ENCODE measurements at places on chromosomes 2 and 18. TPM values are rescaled to one million over a fixed set of nuclear protein-coding genes. Genes with fewer than 3 reads are reported as not detected.

Gene ZAP70
- total RNA-seq, result 97.4 TPM

Gene DHRS9
- total RNA-seq, result not detected

Gene KIF5C
- total RNA-seq, result 2.6 TPM

Gene ANKRD30B
- not detected for total RNA-seq

Gene ZC3H6
- total RNA-seq, result 2.6 TPM

Gene OR6B2
- total RNA-seq, result not detected

Gene WDR54
- total RNA-seq, result 41.8 TPM

Gene ST6GAL2
- not detected for total RNA-seq

Gene CD207
- total RNA-seq, result 1.8 TPM

Gene CHRNG
- total RNA-seq, result not detected

Gene ABCB11
- not detected for total RNA-seq

Gene VAMP5
- 50.7 TPM for total RNA-seq

Gene REEP1
- not detected for total RNA-seq

Gene FIGLA
- 0.98 TPM for total RNA-seq

Gene MYOM1
- 0.98 TPM for total RNA-seq

Gene G6PC2
- total RNA-seq, result not detected

Gene TMEM237
- total RNA-seq, result 10.0 TPM

Gene CLEC4F
- total RNA-seq, result 8.9 TPM

Gene TLX2
- total RNA-seq, result 0.95 TPM

Gene ALMS1
- 20.4 TPM for total RNA-seq

Gene OLA1
- 78.0 TPM for total RNA-seq

Gene CAPN14
- 1.2 TPM for total RNA-seq

Gene SGO2
- total RNA-seq, result 18.2 TPM

Gene PLEKHH2
- 0.26 TPM for total RNA-seq

Gene PCARE
- total RNA-seq, result not detected

Gene RAB27B
- 1.5 TPM for total RNA-seq

Gene SLC14A1
- 1.6 TPM for total RNA-seq

Gene REG3G
- not detected for total RNA-seq

Data from natural killer cell treated with Interleukin-12 subunit alpha and Interleukin-12 subunit beta and Interleukin-15 and Interleukin-18, amount 100 ng/mL, for 72 hours (primary cell).